Tibial nerve (tissue), 4 donors: ENCODE measurements at places on chromosomes 1 and 21.

GRCh38 chr1:25756215-25756614 is 43.8 kb upstream of the SELENON start:
- DNase-seq: no peak

- no peak for DNase-seq
These were observed 6.9 kb upstream of the BCL9 start for GRCh38 chr1:147534386-147534785.

- DNase-seq: no peak
These were observed 731 bp downstream of the EFNA4 start for GRCh38 chr1:155064111-155064831.

DNA sequence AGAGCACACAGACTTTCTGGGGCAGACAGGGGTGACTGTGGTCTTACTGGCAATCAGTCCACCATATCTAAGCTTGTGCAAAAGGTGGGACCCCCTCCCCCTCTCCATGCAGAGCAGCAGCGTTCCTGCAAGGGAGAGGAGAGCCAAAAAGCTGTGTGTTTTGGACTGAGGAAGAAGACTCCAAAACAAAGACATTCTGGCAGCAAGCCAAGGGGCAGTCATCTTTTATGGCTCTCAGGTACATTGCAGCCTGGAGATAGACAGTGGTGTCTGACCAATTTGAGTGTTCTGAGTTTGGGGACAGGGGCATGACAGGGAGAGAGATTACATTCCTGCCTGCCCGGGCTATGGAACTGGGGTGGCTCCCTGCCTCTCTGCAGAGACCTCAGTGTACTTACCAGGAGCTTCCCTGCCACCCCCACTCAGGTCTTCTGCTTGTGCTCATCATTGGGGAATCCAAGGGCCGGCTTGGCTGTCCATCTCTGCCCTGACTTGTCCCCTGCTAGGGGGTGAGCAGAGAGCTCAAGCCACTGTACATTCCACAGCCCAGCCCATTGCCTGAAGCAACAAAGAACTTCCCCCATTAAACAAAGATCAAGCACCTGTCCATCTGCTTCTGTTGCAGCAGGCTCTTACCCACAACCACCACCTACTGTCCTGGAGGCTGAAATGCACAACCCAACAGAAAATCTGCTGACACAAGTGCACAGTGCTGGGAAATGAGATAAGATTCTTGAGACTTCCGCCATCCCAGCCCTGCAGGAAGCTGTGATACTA is 131.1 kb downstream of the EVI5 start:
- DNase-seq: no peak

GRCh38 chr1:214700437-214700836 is 97.4 kb downstream of the CENPF start:
- no peak for DNase-seq

DNA sequence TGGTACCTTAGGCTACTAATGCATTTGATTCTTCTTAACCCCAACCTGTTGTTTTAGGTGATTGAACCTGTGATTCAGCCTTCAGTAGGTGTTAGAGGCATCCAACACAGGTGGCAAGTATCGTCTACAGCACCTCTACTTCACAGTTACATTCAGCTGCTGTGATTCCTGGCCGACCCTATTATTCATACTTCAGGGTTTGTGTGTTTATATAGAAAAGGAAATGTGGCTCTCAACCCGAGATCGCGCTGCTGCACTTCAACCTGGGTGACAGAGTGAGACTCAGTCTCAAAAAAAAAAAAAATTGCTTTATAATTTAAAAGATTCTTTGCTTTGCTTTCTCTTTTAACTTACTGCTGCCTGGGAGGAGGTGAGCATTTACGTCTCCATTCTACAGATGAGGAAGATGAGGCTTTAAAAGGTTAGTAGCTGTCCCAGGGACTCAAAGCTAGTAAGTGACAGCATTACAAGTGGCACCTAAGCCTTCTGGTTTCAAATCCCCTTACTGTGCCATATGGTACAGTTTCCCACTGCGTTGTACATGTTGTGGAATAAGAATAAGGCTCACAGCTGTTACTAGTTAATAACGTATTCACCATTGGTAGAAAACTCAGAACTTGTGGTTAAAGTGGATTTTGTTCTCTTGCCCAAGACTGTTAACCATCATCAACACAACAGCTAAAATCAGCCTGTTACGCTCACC is 9.9 kb upstream of the GPR25 start:
- no peak for DNase-seq

DNA sequence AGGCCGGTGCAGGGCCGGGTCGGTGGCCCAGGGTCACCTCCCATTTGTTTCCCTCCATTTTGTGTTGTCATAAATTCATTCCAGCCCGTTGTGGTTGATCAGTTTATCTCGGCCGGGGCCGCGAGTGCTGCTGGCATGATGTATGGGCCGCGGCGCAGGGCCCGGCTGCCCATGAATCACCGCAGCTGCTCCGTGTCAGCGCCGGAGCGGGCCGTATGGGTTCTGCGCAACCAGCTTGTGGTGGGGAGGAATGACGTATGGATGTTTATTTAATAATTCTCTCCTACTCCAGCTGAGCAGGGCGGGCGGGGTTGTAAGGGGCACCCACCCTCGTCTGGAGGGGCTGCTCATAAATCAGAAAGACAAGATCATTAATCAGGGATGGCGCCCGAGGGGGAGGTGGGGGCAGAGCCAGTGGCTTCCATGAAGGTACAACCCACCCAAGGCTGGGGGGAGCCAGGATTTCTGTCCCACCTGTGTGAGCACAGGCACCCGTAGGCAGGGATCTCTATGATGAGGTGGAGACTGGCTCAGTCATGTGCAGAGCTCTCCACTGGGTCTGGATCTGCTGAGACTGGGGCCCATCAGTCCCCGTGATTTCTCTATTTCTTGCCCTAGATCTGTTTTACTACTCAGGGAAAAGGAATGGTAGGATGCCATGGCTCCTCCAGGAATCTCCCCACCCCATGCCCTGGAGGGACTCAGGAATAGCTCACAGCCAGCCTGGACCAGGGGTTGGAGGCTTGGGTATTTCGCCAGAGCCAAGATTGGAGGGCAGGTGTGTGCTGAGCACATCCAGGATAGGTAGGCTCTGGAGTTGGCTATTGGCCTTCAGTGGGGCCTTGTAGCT is 27.8 kb downstream of the TMEM53 start:
- no peak for DNase-seq

GRCh38 chr1:116553386-116554115 is 17.3 kb downstream of the CD58 start:
- no peak for DNase-seq

DNA sequence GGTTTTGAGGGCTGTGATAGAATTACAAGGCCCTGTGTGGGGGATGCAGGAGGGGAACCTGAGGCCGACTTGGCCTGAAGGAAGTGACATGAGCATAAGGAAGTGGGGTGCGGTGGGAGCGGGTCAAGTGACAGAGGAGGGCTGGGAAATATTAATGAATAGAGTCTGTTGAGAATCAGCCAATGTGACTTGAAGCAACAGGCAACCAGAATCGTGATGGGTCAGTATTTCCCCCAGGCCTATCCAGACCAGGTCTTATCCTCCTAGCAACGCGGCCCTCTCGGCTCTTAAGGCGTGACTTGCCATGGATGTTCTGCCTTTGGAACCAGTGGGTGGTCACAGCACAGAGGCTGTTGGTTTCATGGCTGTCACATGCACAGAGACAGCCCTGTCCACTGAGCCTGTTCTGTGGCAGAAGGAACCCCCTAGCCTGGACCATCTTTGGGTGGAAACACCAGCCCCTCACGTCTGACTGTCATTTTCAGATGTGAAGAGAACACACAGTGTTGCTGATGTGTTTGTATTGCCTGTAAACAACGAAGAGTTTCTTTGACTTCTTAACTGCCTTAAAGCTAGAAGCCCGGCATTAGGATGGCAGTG is 468.8 kb downstream of the CAMTA1 start:
- DNase-seq: no peak

DNA sequence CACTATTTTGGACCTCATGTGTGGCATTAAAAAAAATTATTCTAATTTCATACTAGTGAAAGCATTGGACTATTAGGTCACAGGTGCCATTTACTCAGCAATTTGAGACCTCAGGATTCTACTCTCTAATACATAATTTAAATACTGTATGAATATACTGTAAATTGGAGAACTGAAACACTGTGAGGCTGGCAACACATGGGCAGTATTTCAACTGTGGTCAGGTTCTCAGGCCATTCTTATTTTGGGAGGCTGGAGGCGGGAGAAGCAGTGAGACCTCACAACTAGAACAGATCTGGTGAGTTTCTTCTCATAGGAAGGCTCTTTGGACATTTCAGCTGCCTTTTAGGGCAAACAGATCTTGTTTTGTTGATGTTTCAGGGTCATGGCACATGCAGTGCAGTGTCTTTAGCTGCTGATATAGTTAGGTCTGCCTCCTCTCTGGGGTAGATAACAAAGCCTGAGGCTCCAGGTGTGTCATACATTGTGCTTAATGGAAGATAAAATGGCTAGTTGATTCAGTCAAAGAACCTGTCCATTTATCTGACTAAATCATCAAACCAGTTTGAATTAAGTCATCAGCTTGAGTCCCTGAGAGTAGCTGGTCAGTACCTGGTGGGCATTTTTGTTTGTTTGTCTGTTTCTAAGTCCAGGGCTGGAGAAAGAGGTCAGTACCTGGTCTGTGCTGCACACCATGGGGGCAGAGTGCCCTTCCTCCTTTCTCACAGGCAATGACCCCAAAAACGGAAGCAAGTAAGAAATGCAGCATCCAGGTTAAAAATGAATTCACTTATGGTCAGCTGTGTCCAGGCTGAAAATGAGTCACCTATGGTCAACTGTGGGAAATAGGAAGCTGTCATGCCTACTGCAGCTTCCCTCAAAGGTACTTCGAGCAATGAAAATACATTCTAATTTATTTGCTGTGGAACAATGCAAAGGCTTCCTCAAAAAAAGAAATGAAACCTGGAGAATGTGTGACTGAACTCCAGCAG is 216.2 kb downstream of the SDCCAG8 start:
- DNase-seq: no peak

GRCh38 chr1:46809904-46810303 is 11.1 kb downstream of the CYP4B1 start:
- no peak for DNase-seq

- no peak for DNase-seq
These were observed 7.7 kb downstream of the NTRK1 start for GRCh38 chr1:156868341-156868740.
